ENCODE measurements at places on chromosomes 12 and 14. TPM values are rescaled to one million over a fixed set of nuclear protein-coding genes. Genes with fewer than 3 reads are reported as not detected.

Gene ANKRD33
- 0.44 TPM for total RNA-seq

Gene TAS2R46
- total RNA-seq: not detected

Gene NKX2-1
- not detected for total RNA-seq

Gene OR4E2
- total RNA-seq: not detected

Gene TNS2
- total RNA-seq: 97.3 TPM

Gene C12orf56
- total RNA-seq: not detected

Gene CMAS
- total RNA-seq: 18.2 TPM

Gene KERA
- not detected for total RNA-seq

Gene NGB
- total RNA-seq: not detected

Gene GPR68
- total RNA-seq: 1.1 TPM

Gene ASIC1
- 20.7 TPM for total RNA-seq

Gene IL26
- not detected for total RNA-seq

Gene TGM1
- 0.73 TPM for total RNA-seq

Gene EPYC
- total RNA-seq: not detected

Gene SLC2A3
- total RNA-seq: 53.4 TPM

Gene RAD51B
- total RNA-seq: 5.8 TPM

Gene NANOG
- total RNA-seq: not detected

Gene NINJ2
- total RNA-seq: not detected

Gene KRT74
- not detected for total RNA-seq

Gene GDF3
- not detected for total RNA-seq

Gene KLRF2
- not detected for total RNA-seq

Gene RHOJ
- total RNA-seq: 6.6 TPM

Gene SERPINA1
- not detected for total RNA-seq

Gene FGF23
- not detected for total RNA-seq

Gene KRT79
- total RNA-seq: not detected

Gene IL23A
- not detected for total RNA-seq

Gene BDKRB1
- 0.12 TPM for total RNA-seq

Measured in cardiac ventricle fibroblast (primary cell).